CD8-positive, alpha-beta memory T cell (primary cell): ENCODE measurements at places on chromosomes 5 and 9.

- DNase-seq: no peak
Measured at GRCh38 chr5:117327511-117327910, 752.9 kb upstream of the SEMA6A start.

GRCh38 chr5:12292610-12293204 is 388.5 kb upstream of the CTNND2 start:
- DNase-seq: no peak

DNA sequence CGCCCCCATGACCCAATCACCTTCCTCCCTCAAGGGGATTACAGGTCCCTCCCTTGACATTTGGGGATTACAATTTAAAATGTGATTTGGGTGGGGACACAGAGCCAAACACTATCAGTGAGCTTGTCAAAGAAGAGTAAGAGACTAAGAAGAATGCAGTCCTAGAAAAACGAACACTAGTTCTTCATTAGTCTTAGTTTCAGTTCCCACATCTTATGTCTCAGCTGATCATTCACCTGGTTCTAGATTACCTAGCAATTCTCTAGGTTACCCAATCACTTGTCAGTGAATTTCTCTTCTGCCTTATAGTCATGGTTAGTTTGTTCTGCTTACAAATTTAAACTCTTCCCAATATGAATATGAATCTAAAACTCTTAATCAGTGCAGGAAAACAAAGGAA is 251.5 kb downstream of the COX7C start:
- DNase-seq: no peak

DNA sequence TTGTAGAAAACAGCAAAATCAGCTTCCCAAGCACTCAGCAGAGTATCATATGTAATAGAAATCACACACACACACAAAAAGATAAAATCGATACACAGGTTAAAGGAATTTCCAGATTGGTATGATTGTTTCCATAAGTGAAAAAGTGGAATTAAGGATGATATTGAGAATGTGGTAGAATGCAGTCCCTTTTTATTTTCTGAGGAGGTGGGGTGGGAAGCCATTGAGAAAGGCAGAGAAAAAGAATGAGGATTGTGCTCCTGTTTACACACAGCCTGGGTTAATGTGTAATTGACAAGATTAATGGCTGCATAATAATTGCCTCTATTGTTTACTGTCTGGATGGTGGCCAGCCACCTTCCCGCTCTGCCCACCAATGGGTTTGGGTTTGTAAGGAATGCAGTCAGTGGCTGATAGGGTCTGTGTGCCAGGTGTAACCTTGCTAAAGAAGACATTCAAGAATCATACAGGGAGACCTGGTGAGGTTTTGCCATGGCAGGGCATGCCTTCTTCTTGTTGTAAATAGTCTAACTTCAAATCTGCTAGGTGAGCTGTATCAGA is 177.2 kb upstream of the MAP3K1 start:
- no peak for DNase-seq

GRCh38 chr9:107489687-107490605 is at the start of gene KLF4:
TSS of gene KLF4 (minus strand) at chr9:107489769. CDS start at chr9:107489172, 597 bp downstream.
- DNase-seq: no peak

- no peak for DNase-seq
Measured at GRCh38 chr9:20606652-20607051, 15.6 kb downstream of the MLLT3 start.

DNA sequence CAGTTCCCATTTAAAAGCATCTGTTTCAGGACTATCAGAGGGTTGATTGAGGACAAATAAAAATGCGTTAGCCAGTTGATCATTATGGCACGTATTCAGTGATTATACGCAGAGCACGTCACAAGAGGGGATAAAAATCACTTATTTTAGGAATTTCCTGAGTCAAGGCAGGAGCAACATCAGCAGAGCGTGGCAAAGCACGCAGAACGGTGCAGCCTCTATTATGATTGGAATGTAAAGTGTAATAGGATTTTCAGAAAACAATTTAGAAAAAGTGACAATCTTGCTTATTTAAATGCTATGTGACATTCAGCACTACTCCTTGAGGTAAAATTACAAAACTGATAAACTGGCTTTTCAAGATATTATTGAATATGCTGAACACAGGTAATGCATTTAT is 413.6 kb upstream of the DAP start:
- no peak for DNase-seq

DNA sequence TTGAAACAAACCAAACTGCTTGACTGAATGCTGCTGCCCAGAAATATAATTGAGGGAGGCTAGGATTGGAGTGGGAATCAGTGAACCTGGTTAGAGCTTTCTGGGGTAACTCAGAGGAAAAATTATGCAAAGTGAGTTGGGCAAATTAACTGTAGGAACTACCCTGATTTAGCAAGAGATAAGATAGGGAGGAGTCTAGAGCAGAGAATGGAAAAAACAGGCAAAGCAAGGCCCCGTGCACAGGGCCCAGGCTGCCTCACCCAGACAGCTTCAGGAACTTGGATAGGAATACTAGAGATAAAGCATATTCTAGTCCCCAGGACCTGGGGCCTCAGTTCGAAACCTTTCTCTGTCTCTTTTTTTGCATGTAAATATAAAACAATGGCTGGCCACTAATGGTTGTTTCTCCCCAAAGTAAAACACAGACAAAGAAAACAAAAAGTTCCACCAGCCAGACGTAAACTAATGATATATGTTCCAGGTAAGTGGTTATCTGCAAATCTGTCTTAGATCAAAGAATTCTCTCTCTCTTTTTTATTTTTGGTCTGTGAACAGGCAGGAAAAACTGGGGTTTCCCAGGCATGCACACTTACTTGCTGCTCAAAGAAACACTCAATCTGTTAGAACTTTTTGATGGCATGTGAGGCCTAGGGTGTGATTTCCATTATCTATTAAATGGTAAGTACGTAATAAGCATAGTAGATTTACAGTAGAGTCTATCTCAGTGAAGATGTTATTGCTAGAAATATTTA is 168.1 kb upstream of the MAP3K1 start:
- DNase-seq: no peak

DNA sequence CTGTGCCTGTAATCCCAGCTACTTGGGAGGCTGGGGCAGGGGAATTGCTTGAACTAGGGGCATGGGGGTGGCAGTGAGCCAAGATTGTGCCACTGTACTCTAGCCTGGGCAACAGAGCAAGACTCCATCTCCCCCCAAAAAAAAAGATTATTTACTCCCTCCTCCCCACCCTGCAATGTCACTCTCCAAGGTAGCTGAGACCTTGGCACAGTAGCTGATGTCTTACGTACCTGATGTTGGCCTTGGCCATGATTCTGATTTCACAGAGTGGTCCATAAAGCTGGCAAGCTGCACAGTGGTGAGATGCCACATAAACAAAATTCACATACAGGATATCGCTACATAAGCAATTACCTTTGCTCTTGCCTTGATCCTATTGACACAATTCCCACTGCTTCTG is 108.5 kb downstream of the CAVIN4 start:
- no peak for DNase-seq

DNA sequence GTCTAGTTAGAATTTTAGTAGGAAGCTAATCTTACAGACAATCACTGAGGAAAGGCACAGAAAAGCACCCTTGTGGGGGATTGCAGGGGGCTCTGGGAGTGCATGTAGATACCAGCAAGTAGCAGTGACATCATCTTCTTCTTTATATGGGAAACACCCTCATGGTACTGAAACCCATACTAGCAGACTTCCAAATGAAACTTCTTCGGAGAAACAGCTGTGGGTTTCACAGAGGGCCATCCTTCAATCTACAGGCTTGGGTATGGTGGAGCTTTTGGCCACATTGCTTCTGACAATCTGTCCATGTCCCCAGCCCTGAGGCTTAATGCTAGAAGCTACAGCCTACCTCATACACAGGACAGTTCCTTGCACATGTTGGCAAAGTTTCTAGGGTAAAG is 165.2 kb upstream of the NFIB start:
- no peak for DNase-seq

DNA sequence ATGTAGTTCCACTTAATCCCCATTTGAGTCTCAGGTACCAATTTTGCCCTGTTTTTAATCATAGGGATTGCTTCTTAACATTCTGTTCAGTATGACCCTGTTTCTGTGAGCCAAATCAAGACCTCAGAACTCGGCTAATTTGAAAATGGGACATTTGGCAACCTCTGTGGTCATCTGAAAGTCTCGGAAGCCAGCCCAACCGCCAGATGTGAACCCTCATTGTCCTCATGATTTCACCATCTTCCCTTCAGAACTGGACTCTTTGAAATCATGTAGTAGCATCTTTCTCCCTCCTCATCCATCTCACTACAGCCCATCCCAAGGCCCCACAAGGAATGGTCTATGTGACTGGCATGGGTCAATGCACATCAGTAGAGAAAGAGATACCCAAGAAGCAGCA is 88.9 kb downstream of the S1PR3 start:
- no peak for DNase-seq

GRCh38 chr5:100902440-100903038 is 543 bp downstream of the ST8SIA4 start:
- DNase-seq: no peak

GRCh38 chr9:124267271-124267807 is 9.6 kb downstream of the NEK6 start:
- no peak for DNase-seq

- DNase-seq: no peak
Measured at GRCh38 chr9:125189011-125189360, 617 bp downstream of the PPP6C start.

DNA sequence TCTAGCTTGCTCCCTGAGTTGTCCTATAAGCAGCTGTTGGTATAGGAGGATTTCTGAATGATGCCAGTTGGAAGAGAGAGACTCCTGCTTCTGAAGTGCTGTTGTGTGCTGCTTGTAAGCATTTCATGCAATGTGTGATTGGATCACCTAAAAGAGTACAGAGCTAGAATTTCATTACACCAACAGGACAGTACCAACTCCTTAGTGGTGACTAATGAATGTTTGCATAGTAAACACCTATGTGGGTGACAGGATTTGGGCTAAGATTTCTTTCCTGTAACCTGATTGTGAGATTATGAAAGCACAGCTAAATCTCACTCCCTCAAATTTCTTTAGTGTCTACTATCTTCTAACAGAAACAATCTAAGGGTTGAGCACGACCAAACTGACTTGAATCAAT is 67.0 kb downstream of the GCNT1 start:
- DNase-seq: no peak

GRCh38 chr5:136236479-136237083 is 43.6 kb upstream of the SMIM32 start:
- no peak for DNase-seq

DNA sequence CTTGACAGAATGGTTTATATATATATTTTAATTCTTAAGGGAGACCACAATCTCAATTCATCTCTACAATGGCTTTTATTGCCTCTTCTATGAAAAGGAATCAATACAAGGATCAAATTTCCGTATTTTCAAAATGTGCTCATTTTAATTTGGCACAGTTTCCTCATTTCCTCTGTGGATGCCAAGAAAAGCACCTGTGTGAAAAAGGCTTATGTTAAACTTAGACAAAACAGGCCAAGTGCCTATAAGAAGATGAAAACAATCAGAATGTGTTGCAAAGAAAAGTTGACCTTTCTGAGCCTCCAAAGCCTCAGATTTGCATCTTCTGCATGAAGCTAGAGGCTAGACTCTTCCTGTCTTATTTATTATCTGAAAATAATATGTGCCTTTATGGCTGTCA is 173.7 kb upstream of the SLC12A2 start:
- no peak for DNase-seq

DNA sequence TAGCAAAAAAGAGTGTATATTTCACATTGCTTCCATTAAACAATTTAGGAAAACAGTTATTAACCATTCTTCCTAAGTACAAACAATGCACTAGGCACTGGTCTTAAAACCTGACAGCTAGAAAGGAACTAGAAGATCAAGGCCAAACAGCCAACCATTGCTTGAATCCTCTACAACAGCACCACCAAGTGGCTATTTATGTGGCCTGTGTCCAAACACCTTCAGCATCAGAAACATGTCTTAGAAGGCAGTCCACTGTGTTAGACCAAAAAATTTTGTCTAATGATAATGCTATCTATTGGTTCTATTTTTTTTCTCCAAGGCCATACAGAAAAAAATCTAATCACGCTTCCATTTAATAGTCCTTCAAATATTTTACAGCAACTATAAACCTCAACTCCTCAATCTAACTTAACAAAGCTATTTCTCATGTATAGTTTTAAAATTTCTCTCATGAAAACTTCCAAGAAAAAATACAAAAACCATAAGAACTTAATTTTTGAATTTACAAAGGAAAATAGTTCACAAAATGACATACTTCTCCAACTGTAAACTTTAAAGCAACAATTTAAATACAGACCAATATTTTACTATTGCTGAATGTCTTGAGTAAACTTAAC is 36.1 kb downstream of the CAAP1 start:
- DNase-seq: no peak

DNA sequence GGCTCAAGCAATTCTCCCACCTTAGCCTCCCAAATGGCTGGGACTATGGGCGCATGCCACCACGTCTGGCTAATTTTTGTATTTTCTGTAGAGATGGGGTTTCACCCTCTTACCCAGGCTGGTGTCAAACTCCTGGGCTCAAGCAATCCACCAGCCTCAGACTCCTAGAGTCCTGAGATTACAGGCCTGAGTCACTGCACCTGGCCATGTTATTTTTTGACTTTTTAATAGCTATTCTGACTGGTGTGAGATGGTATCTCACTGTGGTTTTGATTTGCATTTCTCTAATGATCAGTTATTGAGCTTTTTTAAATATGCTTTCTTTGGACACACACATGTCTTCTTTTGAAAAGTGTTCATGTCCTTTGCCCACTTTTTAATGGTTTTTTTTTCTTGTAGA is 38.2 kb downstream of the FBXW2 start:
- DNase-seq: no peak

GRCh38 chr5:133287500-133287899 is 235.7 kb downstream of the HSPA4 start:
- no peak for DNase-seq

- DNase-seq: no peak
Measured at GRCh38 chr5:43065387-43065947, 25.3 kb upstream of the ANXA2R start.

- DNase-seq: no peak
Measured at GRCh38 chr5:14614490-14614889, 32.9 kb downstream of the OTULINL start.

DNA sequence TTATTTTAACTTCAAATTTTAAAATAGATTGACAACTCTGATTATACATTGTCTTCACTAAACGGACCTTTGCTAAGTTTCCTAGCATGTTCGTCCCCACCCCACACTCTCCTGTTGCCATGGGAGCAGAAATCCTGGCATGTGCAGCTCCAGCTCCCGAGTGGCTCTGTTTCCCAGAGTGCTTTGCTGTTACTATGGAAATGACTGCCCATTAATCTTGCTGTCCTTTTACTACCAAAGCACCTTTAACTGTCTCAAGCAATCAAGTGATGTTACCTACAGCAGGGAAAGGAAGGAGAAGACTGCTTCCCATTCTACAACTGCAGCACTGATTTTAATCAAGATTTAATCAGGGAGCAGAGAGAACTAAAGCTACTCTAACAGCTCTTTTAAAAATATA is 212.0 kb upstream of the KIF2A start:
- DNase-seq: no peak
